ENCODE measurements at places on chromosomes 3 and 15.

- DNase-seq: peak; percentile 4
Observed at GRCh38 chr15:50181969-50182218, at the start of gene SLC27A2. TSS of gene SLC27A2 (plus strand) at chr15:50182196. CDS start at chr15:50182428, 232 bp downstream.

GRCh38 chr3:182606905-182607504 is 186.3 kb upstream of the ATP11B start:
- no peak for DNase-seq

- no peak for DNase-seq
Observed at GRCh38 chr3:127121885-127122284, 71.0 kb upstream of the PRR23E start.

GRCh38 chr15:76011627-76012551 is at the start of gene NRG4:
TSS of gene NRG4 (minus strand) at chr15:76012424. CDS start at chr15:76011230, 1,194 bp downstream.
- DNase-seq: peak; percentile 3

DNA sequence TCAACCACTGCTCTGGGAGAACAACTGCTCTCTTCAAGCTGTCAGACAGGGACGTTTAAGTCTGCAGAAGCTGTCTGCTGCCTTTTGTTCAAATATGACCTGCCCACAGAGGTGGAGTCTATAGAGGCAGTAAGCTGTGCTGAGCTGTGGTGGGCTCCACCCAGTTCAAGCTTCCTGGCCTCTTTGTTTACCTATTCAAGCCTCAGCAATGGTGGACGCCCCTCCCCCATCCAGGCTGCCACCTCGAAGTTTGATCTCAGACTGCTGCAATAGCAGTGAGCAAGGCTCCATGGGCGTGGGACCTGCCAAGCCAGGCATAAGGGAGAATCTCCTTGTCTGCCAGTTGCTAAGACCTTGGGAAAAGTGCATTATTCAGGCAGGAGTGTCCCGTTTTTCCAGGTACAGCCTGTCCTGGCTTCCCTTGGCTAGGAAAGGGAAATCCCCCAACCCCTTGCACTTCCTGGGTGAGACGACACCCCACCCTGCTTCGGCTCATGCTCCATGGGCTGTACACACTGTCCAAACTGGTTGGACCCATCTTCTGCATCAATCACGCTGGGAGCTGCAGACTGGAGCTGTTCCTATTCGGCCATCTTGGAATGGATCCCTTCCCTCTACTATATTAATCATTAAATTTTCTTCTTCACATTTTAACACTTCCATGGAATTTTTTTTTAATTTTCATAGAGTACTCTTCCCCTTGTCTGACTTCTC is 167.0 kb upstream of the UBE2E2 start:
- DNase-seq: no peak

- peak; percentile 69 for DNase-seq
Observed at GRCh38 chr3:71258526-71258925, 325.0 kb downstream of the FOXP1 start.

- peak; percentile 14 for DNase-seq
Observed at GRCh38 chr3:149894205-149894604, 76.5 kb downstream of the PFN2 start.

GRCh38 chr15:90907838-90908507 is 4.9 kb downstream of the MAN2A2 start:
- DNase-seq: no peak

DNA sequence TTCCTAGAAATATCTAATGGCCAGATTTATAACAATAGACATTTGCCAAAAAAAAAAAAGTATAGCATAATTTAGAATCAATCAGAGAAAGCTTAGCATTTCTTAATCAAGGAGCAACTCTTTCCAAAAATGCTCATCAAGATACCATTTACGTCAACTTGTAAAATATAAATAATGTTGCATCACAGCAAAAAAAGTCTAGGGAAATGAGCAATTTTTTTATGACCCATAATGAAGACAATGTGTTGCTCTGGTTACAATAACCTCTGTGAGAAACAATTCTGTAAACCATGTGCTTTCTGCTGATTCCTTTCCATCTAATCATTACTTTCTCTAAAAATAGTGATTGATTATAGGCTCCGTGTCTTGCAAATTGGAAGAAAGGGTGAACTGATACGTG is 36.3 kb downstream of the KBTBD8 start:
- DNase-seq: no peak

- no peak for DNase-seq
Observed at GRCh38 chr3:10942690-10943205, 49.8 kb upstream of the SLC6A1 start.

DNA sequence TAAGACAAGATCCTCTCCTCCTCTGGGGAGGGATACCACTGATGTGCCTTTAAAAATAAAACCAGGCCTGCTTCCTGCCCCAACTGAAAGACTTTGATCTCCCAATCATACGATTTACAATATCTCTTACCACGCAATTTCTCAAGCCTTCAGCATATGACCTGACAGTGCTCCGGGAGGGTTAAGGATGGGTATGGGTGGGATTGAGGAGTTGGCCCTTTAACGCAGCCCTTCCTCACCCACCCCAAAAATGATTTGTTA is 67.4 kb downstream of the LRIG1 start:
- DNase-seq: no peak

- no peak for DNase-seq
Observed at GRCh38 chr15:75677465-75678323, 30.0 kb downstream of the SNX33 start.

- DNase-seq: peak; percentile 25
Observed at GRCh38 chr3:49611719-49612118, 57.4 kb downstream of the BSN start.

- DNase-seq: peak; percentile 47
Observed at GRCh38 chr3:106421909-106422308, 553.1 kb upstream of the CBLB start.

GRCh38 chr3:59339818-59340217 is 290.0 kb upstream of the CFAP20DC start:
- no peak for DNase-seq

DNA sequence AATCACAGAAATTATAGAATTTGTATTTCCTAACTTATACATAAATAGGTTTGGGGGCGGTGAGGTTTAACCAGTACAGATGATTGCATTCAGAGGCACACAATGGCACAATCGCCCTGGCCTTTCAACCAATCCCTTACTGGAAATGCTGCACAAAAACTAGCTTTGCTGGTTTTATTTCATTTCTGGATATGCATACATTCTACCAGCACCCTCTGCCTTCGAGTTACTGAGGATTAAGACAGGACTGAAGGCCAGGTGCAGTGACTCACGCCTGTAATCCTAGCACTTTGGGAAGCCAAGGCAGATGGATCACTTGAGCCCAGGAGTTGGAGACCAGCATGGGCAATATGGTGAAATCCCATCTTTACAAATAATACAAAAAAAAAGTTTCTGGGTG is 336.1 kb downstream of the ARRDC4 start:
- DNase-seq: no peak

DNA sequence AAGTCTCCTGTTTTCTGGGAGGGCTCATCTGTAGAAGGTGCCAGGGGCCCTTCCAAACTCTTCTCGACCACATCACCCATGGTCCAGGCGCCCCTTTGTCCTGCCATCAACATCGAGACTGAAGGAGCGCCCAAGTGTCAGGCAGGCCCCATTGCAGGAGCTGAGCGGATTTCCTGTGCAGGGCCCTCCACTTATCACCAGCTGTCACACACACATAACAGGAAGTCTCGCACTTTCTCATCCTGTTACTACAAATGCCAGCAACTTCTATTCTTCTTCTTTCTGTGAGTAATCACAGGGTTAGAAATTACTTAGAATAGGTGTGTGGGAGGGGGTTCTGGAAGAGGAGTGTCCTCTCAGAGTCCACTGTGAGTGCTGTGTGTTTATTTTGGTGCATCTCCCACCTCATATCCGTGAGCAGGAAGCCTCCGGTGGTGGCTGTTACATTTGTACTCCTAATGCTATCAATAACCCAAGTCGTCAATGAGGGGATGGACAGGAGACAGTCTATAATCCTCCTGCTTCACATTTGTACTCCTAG is at the start of gene KLHL6:
Gene KLHL6, minus strand, starts transcription at position 166 of the 541 bp plus-strand sequence. Its CDS starts 53 bp downstream, at position 113.
- DNase-seq: peak; percentile 21

Data from fibroblast of pulmonary artery (primary cell).